ENCODE measurements at places on chromosomes 3 and 15.

GRCh38 chr3:136074546-136075170 lies 109.1 kb downstream of the PPP2R3A start:
- no peak for DNase-seq

- DNase-seq, result no peak
Observed at GRCh38 chr3:52218937-52219650, 6.4 kb downstream of the TLR9 start.

DNA sequence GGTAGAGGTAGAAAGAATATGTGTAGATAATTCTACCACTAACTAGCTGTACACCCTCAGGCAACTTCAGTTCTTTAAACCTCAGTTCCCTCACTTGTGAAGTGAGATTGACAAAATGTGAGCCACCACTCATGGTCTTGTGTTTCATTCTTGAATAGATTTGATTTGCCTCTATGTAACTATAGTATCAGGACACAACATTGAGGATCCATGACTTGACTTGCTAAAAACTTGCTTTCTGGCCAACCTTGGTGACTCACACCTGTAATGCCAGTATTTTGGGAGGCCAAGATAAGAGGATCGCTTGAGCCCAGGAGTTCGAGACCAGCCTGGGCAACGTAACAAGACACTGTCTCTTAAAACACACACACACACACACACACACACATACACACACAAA lies 115.8 kb upstream of the FLNB start:
- no peak for DNase-seq

DNA sequence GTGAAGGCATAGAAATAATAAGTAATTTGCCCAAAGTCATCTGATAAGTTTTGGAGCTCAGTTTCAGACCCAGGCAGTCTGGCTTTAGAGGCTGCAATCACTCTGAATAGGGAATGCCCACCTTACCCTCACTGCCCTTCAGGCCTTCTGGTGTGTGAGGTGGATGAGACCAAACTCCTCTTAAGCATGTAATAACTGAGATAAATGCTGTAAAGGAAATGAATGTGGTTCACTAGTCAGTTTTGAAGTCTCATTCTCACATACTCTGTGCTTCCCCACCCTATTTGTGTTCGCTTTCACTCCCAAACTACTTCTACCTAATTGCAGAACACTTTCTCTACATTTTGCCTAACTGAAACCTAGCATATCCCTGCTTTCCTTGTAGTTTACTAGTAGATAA lies 144.1 kb downstream of the FILIP1L start:
- DNase-seq, result no peak

DNA sequence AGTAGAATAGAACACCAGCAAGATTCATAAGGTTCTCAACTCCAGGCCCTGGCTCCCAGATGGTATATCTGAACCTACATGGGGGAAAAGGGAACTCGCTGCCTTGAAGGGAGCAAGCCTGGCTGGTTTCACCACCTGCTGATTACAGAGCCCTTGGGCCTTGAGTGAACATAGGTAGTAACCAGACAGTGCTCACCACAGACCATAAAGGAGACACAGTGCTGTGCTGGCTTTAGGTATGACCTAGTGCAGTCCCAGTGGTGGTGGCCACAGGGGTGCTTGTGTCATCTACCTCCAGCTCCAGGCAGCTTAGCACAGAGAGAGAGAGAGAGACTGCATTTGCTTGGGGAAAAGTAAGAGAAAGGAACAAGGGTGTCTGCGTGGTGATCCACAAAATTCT lies 409.8 kb downstream of the FGF12 start:
- no peak for DNase-seq

DNA sequence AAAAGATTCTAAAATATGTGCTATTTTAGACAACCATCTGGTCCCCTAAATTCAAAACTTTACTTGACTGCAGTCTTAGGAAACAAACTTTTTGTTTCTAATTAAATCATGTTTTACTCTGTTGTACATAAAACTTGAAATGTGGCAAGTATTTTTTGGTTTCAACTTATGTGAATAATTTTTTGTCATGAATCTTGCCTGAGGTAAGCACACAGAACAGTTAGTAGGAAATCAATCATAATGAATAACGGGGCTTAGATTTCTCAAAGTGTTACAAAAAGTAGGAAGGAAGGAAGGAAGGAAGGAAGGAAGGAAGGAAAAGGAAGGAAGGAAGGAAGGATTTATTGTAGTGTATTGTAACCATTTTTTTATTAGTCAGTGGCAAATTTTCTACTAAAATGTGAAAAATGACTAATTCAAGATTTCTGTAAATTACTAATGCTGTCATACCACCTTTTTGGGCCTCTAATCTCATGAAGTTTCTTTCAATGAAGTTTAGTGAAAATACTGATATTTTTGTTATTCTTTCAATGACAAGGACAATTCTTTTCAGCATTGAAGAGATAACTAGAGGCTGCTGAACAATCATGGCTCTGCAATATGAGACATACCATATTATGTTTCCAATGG lies 1689.2 kb downstream of the OTOL1 start:
- no peak for DNase-seq

GRCh38 chr3:169634618-169635236 lies 28.8 kb downstream of the MECOM start:
- no peak for DNase-seq

GRCh38 chr3:81500039-81500438 lies 261.4 kb downstream of the GBE1 start:
- DNase-seq, result no peak

GRCh38 chr3:97694876-97695275 lies 69.7 kb upstream of the ARL6 start:
- DNase-seq, result no peak

DNA sequence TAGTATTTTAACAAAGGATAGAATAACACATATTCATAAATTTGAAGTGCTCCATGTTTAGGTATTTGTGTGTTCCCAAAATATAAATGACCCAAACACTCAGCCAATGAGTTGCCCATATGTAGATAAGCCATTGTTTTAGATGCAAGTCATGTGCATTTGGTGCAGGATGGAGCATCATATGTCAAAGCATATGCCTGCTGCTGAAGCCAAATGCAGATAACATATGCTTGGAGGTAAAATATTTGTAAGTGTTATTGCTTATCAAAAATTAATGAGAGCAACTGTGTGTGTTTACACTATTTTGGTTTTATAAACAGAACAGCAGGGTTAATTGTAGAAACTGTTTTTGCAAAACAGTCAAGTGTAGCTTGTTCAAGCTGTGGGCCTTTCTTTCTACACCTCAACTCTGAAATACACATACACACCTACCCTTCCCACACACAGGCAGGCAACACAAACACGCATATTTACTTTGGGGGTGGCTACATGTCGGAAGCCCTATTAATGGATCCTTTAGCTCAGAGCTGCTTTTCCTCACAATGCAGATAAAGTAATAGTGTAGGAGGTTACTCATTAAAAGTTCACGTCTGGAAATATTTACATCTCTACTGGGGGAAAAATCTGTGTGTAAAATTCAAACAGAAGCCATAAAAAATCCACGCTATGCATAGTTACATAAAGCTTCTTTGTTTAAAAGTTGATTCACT lies 521.4 kb downstream of the ZNF385D start:
- DNase-seq, result no peak

GRCh38 chr3:7503431-7503830 lies 642.5 kb downstream of the GRM7 start:
- DNase-seq, result no peak

GRCh38 chr3:27642796-27643195 lies 79.3 kb downstream of the EOMES start:
- DNase-seq, result no peak

DNA sequence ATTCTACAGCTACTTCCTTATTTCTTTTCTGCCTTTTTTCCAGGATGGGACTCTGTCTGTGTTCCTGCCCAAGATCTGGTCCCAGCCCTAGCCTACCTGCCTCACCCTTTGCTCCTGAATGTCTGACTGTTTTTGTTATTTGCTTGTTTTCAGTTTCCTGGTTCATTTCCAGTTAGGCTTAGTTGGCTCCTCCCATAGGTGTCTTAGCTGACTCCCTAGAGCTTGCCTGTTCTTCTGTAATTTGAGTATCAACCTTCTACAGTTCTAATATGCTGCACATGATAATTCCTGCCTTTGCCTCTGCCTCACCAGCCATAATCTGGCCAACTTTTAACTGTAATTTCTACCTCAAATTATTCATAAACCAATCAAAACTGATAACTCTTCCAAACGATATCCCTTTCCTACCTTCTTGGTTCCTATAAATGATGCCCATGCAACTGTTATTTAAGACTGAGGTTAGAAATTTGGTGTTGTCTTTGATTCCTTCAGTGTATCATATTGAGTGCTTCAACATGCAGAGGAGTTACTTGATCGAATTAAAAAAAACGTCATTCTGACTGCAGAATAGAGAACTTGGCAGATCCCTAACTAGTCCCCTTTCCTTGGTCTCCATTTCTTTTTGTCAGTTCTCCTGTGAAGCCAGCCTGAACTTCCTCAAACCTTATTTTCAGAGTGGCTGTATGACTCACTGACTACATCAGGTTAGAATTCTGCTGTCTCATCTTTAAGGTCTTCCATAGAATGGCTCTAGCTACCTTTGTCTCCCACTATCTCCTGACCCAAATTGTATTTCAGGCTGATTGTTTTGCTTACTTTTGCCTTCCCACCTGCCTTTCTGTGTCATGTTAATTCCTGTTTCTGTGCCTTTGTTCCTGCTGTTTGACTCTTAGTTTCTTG lies 8.4 kb downstream of the GOLM2 start:
- no peak for DNase-seq

DNA sequence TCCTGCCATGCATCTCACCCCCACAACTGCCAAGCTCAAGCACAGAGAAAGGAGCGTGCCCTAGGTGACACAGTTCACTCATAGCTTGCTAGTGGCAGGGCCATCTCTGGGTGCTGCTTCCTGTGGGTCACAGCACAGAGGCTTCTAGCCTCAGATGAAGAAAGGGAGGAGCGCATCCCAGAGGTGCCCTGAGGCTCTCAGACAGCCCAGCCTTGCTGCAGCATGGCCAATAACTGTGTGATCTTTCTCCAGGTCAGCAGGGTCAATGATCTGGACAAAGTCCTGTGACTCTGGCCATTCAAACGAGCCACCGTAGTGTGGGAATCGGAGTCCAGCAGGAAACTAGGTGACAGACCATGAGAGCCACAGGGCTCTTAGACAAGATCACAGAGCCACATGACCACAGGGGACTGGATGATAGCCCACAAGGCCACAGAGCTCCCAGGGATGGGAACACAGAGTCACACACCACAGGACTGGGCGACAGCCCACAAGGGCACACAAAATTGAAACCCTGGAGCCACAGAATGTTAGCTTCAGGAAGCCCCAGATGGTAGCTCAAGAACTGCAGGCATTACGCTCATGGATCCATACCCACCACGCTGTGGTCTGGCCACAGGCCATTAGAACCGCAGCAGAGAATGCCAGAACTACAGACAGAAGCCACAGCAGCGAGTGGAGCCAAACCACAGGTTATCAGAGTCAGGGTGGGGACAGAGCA lies 25.9 kb upstream of the GRIP2 start:
- no peak for DNase-seq

DNA sequence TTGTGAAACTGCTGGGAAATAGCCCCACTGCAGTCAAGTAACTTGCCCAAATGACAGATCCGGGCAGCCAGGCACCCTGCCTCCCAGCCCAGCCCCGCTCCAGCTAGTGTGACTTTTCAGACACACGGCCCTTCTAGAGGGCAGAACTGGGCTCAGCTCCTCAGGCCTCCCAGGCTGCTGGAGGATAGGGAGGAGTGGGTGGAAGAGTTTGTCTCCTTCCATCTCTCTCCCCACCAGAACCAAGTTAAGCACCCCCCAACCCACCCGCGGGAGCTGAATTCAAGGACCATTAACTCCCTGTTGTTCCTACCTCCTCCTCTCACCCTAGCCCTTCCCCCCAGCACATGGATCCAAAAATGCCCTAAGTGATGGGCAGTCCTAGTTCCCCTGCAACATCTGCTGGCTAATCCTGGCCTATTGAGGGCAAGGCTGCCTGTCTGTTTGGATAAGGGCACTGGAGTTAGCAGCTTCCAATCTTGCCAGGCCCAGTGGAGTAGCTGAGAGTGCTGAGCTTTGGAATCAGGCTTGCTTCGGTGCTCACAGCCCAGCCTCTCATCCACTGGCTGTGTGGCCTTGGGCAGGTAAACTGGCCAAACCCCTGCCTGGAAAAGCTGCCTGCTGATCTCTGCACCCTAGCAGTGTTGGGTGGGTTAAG lies 3.1 kb downstream of the CCDC33 start:
- DNase-seq, result no peak

GRCh38 chr3:22960105-22960984 lies 242.8 kb upstream of the UBE2E2 start:
- DNase-seq, result no peak

DNA sequence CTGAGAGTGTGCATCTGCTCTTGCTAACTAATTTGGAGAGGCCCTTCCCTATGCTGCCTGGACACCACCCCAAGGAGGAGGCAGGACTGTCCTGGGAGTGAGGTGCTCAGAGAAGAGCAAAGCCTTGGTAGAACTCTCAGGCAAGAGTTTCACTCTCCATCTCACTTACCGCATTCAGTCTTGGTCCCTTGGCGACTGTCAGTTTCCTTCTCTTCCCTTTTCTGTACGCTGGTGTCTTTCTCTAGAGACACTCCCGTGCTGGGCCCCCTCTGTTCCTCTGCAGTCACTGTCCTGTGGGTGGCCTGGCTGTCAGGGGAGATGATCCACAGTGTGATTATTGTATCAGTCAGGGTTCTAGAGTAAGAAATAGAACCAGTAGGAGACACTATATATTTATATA lies 44.0 kb downstream of the IDH2 start:
- no peak for DNase-seq

DNA sequence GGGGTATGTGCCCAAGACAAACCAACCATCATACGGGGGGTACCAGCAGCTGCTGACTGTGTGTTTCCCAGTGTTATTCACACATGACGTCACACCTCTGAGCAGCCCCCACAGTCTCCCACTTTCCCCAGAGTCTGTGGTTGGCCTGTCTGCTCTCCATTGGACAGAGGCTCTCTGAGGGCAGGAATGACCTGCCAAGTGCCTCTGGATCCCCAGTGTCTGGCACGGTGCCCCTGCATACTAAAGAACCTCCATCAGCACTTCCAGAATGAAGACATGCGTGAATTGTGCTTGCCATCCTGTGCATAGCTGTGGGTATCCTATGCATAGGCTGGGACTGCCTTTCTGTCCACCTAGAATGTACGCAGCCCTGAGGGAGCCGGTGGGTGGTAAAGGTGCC lies 3.5 kb upstream of the CCDC9B start:
- no peak for DNase-seq

DNA sequence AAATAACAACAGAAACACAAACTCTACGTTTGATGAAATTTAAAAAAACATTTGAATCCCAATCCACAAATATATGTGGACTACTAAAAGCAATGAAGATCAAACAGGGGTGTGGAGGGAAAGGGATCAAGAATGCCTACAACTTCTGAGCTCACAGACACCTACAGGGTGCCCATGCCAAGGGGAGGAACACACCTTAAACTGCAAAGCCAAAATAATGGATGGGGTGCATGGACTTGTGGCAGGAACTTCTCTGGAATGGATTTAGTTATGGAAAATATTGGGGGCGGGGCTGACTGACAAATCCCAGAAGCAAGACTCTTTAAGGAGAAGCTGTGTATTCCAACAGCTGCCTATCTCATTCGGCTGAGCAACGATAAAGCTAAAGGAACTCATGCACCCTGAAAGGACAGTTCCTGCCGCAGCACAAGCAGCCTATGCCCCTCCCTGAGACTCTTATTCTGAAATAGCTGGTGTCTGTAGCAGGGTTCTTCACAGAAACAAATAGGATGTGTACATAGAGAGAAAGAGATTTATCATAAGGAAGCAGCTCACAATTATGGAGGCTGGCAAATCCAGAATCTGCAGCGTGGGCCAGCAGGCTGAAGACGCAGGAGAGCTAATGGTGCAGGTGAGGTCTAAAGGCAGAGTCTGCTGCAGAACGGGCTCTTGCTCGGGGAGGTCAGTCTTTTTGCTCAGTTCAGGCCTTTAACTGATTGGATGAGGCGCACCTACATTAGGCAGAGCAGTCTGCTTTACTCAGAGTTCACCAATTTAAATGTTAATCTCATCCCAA lies 24.5 kb upstream of the PLA2G4D start:
- no peak for DNase-seq

Measured in occipital lobe (tissue), 3 donors.